ENCODE measurements at places on chromosomes 6 and 20.

- no peak for DNase-seq
Measured at GRCh38 chr6:95439741-95440140, 137.6 kb upstream of the MANEA start.

DNA sequence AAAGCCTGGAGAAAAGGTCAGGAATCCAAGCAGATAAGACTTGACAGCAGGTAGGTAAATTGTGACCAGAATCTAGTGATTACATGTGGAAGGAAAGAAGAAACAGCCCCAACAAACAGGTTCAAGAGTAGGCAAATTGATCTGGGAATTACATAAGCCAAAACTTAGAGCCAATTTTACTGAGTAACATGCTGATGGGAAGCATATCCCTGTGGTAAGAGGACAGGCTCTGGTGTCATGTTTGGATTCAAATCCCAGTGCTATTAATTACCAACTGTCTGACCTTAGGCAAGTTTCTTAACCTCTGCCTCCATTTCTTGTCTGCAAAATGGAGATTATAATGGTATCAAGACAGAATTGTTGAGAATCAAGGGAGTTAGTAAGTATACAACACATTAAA, 20.4 kb downstream of the MCM9 start:
- no peak for DNase-seq

GRCh38 chr6:31681135-31681671, 336 bp upstream of the LY6G5C start:
- DNase-seq, result peak; percentile 30

DNA sequence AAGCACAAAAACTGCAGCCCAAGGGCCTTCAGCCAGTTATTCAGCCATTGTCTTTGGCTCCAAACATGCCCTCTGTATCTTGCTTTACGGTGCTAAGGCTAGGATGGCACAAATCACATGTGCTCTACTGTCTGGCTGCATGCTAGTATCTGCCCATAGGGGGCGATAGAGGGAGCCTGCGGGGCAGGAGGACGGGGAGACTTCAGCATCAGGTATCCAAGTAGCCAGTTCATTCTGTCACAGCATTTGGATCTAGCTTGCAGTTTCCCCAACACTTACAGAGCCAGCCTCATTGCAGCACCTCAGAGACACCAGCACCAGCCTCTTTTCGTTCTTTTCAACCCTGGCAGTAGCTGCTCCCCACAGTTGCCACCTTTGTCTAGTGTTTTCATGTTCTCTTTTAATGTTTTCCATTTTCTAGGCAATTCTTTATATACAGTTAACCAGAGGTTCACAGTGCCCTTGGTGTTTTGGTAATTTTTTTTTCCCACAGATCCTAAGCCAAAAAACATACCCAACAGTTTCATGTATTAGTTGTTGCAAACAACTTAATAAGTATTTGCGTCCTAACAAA, 705.9 kb downstream of the PTPRT start:
- no peak for DNase-seq

DNA sequence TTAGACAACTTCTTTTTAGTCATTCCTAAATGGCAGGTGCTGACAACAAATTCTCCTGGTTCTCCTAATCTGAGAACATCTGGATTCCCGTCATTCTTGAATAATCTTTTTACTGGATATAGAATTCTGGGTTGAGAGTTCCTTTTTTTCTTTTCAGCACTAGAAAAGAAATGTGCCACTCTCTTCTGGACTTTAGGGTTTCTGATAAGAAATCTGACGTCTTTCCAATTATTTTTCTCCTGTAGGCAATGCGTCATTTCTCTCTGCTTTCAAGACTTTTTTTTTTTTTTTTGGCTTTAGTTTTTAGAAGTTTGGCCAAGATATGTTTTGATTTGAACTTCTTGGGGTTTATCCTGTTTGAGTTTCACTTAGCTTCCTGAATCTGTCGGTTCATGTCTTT, 66.1 kb upstream of the RNF24 start:
- DNase-seq, result no peak

- no peak for DNase-seq
Measured at GRCh38 chr20:39292193-39292736, 330.1 kb downstream of the DHX35 start.

DNA sequence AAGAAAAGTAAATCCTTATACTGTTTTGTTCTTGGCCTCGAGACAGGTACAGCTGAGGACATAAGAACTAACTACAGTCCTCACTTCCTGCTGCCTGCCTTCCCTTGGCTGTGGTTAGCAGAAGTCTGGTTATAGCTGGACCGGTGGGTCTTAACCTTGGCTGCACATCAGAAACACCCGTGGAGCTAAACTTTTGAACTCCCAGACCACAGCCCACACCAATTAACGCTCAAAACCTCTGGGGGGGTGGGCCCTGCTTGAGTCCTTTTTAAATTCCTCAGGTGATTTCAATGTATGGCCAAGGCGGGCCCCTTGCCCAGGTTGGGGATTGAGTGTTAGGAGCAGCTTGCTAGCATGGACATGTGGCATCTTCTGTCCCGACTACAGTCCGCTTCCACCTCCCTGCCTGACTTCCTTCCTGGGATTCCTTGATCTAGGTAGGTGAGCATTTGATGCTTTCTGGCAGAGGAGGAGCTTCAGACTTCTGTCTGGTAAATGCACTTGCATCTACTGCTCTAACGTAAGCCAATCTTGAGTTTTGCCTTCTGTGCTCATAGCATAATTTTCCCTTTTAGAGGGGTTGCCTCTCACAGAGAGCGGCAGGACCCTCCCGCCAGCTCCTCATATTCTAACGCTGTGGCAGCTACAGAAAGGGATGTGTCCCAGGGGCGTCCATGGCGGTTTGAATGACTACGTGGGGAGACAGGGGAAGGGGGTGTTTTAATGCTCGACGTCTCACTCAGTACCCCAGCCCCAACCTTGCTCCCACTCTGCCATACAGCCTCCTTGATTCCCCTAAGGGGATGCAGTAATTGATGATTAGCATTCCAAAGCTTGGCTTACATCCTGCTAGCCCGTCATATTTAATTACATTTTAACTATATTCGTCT, 390.1 kb downstream of the ZFAND3 start:
- DNase-seq, result no peak

GRCh38 chr20:23399568-23400241, 21.6 kb downstream of the NAPB start:
- DNase-seq, result no peak

- DNase-seq, result peak; percentile 86
Measured at GRCh38 chr6:139291813-139292619, at the start of gene TXLNB. Gene TXLNB, minus strand, starts transcription at chr6:139291998. Its CDS starts 3,099 bp downstream, at chr6:139288899.

- no peak for DNase-seq
Measured at GRCh38 chr6:157169656-157170055, 153.7 kb downstream of the TMEM242 start.

- DNase-seq, result no peak
Measured at GRCh38 chr20:8067082-8067481, 47.5 kb upstream of the TMX4 start.

DNA sequence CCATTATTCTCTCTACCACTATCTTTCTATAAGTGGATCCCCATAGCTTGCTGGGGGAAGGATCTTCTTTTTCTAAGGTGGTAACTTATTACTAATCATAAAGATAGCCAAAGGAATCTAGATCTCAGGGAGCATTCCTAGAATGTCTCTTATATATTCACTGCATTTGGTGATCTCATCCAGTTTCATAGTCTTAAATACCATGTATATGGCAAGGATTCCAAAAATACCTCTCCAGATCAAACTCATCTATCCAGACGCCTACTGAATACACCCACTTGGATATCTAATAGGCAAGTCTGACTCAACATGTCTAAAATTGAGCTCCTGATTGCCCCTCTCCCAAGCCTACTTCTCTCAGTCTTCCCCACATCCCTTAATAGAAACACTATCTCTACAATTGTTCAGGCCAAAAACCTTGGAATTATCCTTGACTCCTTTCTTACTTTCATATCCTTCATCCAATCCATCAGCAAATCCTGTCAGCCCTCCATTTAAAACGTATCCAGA, 264.4 kb downstream of the HACE1 start:
- no peak for DNase-seq

DNA sequence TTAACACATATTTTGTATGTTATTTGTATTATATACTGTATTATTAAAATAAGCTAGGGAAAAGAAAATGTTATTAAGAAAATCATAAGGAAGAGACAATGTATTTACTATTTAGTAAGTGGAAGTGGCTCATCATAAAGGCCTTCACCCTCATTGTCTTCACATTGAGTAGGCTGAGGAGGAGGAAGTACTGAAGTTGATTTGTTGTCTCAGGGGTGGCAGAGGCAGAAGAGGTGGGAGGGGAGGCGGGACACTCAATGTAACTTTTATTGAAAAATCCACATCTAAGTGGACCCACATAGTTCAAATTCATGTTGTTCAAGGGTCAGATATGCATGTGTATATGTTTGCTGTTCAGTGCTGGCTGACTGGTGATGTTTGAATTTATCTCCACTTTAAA, 210.2 kb upstream of the CITED2 start:
- DNase-seq, result no peak

DNA sequence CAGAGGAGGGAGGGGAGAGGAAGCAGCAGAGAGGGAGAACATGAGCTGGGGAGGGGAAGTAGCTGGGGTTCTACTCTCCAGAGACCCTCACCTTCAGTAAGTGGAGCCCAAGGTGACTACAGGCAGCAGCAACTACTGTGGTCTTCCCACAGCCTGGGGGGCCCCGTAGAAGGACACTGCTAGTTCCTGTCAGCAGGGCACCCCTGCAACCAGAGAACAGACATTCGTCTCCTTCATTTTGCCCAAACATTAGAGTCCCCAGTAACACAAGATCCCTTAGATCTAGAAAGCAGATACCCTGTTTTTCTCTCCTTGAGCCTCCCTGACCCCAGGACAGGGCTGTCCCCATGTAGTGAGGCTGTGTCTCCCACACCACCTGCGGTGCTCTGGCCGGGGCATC, 8.2 kb downstream of the GNMT start:
- no peak for DNase-seq

DNA sequence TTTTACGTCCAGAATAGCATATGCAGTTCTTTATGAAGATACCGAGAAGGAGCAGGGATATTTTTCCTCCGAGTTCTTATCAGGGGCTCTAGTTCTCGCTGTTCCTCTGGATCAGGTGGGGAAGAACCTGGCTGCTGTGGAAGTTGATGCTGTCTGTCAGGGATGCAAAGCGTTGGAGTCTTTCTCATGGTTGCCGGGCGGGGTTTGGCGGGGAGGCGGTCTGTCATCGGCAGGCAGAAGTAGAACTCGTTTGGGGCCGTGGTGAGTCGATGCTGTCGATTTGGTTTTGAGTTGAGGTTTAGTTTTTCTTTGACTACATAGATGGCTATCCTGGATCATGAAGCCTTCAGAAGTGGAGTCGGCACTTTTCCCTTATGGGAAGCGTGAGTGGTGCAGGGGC, 691.2 kb downstream of the QKI start:
- no peak for DNase-seq

DNA sequence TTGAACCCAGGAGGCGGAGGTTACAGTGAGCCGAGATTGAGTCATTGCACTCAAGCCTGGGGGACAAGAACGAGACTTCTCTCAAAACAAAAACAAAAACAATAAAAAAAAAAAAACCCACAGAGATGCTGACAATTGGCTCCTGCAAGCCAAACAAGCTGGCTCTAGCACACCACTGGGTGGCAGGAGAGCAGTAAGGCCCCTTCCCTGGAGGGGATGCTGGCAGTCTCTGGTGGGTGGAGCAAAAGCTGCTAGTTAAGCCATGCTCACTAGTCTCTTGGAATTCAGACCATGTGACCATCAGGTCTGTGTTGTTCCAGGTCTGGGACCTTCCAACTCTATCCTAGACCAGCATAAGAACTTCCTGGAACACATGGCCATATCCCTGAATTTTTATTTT, 18.9 kb upstream of the DSN1 start:
- no peak for DNase-seq

DNA sequence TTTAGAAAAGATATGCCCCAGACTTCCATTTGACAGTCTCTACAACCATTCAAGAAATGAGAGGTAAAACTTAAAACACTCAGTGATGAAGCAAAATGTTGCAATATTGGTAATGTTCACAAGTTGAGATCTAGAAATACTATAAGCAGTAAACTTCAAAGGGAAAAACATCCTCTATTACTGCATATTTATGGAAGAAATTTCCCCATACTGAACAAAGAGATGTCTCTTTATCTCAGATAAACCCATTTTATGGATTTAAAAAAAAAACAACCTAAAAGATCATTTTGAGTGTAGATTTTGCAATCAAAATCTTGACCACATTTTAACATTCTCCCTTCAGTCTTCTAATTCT, 177.8 kb upstream of the TAB2 start:
- DNase-seq, result no peak
